Tongue (tissue), 3 donors: ENCODE measurements at places on chromosomes 1 and 21. TPM values are rescaled to one million over a fixed set of nuclear protein-coding genes. Genes with fewer than 3 reads are reported as not detected.

NMNAT1 gene
- 11.9 TPM for total RNA-seq

SLAMF9 gene
- not detected for total RNA-seq

OR10J4 gene
- total RNA-seq: not detected

ZBTB48 gene
- total RNA-seq: 16.3 TPM

ANGPTL3 gene
- total RNA-seq: not detected

NR1I3 gene
- not detected for total RNA-seq

PLA2G4A gene
- total RNA-seq: 8.4 TPM

SDHB gene
- 115 TPM for total RNA-seq

ZNF648 gene
- total RNA-seq: 0.51 TPM

GBP6 gene
- total RNA-seq: 34.4 TPM

RIMKLA gene
- 1.4 TPM for total RNA-seq

TNFRSF1B gene
- total RNA-seq: 10.7 TPM

C1orf53 gene
- not detected for total RNA-seq

ITLN2 gene
- not detected for total RNA-seq

ZDHHC18 gene
- 8.2 TPM for total RNA-seq

U2AF1 gene
- 33.4 TPM for total RNA-seq

GNAT2 gene
- 0.21 TPM for total RNA-seq

CRYAA gene
- not detected for total RNA-seq

KCNJ9 gene
- not detected for total RNA-seq

NFASC gene
- total RNA-seq: 4.4 TPM

HIVEP3 gene
- total RNA-seq: 2.5 TPM

OR4F29 gene
- not detected for total RNA-seq

JMJD4 gene
- total RNA-seq: 18.5 TPM

XKR8 gene
- 6.9 TPM for total RNA-seq

ELF3 gene
- total RNA-seq: 122 TPM

C1orf94 gene
- total RNA-seq: not detected

TPTE gene
- not detected for total RNA-seq

H6PD gene
- 50.5 TPM for total RNA-seq

BRDT gene
- total RNA-seq: not detected

HJV gene
- total RNA-seq: 111 TPM

EPHB2 gene
- 21.4 TPM for total RNA-seq

IRF6 gene
- total RNA-seq: 19.4 TPM

PLA2G2A gene
- total RNA-seq: 1.7 TPM

PTCH2 gene
- total RNA-seq: 4.9 TPM

CD5L gene
- not detected for total RNA-seq

FMN2 gene
- 3.4 TPM for total RNA-seq

OR2M2 gene
- not detected for total RNA-seq

FCER1A gene
- 3.4 TPM for total RNA-seq

GSTM2 gene
- total RNA-seq: 62.2 TPM

CHD5 gene
- 1.1 TPM for total RNA-seq

BATF3 gene
- total RNA-seq: 3.0 TPM

RIPK4 gene
- 15.6 TPM for total RNA-seq

IFNLR1 gene
- total RNA-seq: 0.62 TPM

CD164L2 gene
- total RNA-seq: 0.21 TPM

MYOM3 gene
- total RNA-seq: 440 TPM
